ENCODE measurements at places on chromosomes 5 and 9.

GRCh38 chr5:139140591-139141071 is 57.5 kb downstream of the SIL1 start:
- DNase-seq, result no peak

- no peak for DNase-seq
Measured at GRCh38 chr5:138316355-138316754, 15.2 kb downstream of the CDC25C start.

DNA sequence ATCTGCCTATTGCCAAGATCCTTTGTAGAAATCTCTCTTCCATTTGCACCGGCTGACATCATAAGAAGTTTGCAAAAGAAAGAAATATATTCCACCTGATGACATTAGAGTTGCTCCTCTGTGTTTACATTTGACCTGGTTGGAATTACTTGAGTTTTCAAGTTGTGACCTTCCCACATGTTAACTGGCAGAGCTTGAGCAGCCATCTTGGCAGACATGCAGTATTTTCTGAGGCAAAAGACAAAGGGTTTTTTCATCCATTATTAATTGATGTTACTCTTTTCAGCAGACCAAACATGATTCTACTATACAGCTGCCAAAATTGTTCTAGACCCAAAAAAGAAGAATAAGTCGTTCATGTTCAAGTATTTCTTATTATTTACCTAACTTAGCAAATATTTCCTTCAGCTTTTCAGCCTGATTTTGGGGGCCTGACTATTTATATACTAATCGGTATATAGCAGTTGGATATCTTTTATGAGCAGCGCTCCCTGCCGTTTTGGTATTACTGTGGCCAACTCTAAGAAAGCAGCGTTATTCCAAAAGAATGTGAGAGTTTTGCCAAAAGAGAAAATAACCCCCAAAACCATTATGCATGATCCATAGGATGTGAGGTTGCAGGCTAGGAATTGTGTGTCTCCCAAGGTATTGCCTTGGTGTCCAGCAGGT is 212.9 kb downstream of the PBX3 start:
- DNase-seq, result no peak

GRCh38 chr9:106717686-106718085 is 145.3 kb upstream of the ZNF462 start:
- DNase-seq, result no peak

DNA sequence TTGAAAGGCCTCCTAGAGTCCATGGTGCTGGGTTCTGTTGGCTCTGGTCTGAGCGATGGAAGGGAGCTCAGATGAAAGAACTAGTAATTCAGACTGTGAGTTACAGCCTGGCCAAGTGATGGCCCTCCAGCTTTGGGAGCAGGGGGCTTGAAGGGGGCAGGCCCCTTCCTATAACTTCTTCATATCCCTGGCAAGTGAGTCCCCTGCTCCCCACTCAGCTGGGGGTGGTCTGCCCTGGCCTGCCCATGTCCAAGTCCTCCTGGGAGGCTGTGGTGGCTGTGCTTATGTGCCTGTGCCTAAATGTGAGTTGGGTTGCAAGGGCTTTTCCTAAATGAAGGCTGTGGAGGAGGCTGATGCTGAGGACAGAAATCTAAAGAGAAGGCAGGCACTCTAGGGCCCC is 80.1 kb downstream of the MACROH2A1 start:
- no peak for DNase-seq

GRCh38 chr5:9473624-9474023 is 72.3 kb downstream of the SEMA5A start:
- DNase-seq, result no peak

DNA sequence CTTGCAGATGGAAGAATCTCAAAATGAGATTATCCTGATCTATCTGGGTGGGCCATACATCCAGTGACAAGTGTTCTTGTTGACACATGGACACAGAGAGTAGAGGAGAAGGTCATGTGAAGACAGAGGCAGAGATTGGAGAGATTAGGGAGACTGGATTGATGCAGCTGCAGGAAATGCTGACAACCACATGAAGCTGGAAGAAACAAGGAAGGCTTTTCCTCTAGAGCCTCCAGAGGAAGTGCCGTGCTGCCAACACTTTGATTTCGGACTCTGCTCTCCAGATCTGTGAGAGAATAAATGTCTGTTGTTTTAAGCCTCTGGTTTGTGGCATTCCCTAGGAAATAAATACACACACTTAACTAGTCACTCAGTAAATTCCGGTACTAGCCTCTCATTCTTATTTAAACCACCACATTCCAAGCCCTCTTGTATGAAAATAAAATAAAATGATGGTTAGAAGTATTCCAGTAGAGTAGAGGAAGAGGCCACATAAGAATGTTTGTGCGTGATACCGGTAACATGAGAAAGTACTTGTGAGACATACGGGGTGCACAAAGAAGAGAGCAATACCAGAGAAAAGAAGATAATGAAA is 110.9 kb upstream of the DMAC1 start:
- DNase-seq, result no peak

DNA sequence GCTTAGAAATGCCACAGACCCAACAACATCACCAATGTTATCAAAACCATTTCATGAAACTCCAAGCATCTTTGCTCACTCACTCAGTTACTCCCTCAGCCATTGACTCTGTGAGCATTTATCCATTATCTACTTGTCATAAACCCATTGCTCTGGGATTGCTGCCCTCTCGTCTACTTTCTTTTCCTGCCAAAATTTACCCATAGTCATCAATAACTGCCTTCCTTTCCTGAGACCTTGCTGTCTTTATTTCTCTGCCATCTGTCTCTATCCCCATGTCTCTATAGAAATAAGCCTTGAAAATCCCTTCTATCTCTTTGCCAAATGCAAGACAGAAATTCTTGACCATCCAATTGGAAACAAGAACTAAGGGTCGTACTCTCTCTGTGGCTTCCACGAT is 26.4 kb upstream of the PUM3 start:
- DNase-seq, result no peak

DNA sequence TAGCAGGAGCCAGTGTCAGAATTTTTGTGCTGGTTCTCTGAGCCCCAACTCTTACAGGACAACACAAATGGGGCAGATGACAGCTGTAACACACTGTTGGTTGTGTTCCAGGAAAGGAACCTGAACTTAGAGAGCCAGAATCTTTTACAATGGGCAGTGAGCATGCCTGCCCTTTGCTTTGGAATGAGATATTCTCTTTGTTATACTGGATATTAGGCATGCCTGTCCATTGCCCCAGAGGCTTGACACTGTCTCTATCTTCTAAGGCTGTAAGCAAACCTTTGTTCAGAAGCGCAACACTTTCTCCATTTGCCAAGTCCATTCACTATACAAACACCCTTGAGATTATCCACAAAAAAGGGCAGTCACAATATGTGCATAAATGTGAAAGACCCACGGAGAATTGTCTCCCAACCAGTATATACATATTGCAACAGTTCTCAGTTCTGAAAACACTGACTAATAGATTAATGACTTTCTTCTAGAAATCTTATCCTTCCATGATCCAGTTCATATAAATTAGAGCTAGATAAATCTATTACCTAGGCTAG is 26.3 kb upstream of the CEP120 start:
- DNase-seq, result no peak

DNA sequence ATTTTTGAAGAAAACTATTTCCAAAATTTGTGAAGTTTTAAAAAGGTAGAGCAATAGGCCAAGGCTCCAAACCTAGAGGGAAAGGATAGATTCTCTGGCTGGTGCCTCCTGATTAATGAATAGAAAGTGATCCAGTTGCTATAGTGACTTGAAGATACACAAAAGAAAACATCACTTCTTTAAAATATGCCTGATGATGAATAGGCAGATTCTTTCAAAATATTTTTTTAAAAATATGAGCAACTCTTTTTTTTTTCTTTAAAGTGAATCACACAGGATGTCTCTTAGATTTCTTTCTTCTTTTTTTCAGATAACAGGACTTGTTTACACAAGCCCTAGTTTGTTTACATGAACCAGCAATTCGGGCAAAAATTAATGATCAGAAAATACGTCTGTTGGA is 124.4 kb downstream of the RFK start:
- no peak for DNase-seq

GRCh38 chr9:117777823-117778222 is 73.6 kb downstream of the TLR4 start:
- DNase-seq, result no peak

DNA sequence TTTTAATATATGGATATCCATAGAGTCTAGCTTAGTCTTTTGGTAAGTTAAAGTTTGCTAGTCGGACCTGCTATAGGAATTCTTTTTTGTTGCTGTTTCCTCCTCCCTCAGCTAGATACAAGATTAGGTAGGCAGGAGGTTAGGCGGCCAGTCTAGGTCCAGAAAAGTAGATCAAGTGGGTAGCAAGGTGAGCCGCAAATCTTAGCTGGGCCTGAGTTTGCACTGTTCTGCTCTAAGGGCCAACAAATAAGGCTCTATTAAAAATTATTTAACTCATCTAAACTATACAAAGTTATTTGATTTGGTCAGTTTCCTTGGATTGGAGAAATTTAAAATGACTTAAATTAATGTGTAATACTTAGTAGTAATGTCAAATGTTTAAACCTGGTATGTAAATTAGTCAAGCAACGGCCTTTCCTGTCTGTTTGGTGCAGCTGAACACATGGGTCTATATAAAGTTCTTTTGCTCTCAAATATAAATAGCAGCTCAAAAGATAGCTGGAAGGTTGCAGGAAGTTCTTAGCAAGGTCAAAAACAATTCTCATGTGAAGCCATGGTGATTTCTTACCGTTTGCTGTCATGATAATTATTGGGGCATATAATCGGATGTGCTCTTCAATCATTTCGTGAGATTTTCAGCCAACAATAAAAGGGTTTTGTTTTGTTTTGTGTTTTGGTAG is 72.0 kb downstream of the PRKACG start:
- DNase-seq, result no peak

DNA sequence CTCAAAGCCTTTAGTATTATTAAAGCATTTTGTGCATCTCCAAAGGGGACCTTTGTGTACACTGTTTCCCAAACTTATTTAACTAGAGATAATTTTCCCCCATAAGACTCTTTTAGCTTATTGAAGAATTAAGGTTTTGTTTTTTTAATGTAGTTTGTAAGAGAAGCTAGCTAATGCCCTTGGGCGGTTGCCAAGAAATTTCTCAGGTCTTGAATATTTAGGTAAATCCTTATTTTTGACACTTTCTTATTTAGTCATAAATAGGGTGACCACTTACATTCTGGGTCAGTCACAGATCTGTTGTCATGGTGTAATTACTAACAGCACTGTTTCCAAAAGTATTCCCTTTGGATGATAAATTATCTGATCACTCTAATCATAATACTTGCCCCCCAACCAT is 27.2 kb downstream of the TNFAIP8 start:
- DNase-seq, result no peak

GRCh38 chr9:6538666-6539071 is 106.9 kb downstream of the GLDC start:
- no peak for DNase-seq

DNA sequence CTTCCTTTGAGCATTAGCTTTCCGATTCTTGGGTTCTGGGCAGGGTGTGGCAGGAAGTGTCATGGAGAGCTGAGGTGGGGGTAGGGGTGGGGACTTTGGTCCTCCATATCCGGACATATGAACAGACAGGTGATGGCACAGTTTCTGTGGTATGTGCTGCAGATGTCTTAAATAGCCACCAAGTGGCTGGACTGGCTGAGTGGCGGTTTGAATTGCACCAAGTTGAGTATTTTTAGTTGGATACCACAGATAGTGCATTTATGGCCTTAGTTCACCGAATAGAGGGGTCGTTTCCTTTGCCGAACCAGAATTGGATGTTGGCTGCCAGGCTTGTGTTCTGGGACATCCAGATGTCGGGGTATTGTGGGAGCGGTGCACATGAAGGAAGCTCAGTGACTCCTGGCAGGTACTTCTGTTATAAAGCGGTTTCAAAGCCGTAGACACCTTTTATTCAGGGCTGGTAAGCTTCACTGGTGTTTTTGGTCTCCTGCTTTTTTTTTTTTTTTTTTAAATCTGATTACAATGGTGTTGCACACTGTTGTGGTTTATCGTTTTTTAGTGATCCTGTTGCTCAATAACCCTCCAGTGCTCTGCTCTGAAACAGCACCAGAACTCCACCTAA is 15.1 kb upstream of the TNFAIP8 start:
- DNase-seq, result no peak

DNA sequence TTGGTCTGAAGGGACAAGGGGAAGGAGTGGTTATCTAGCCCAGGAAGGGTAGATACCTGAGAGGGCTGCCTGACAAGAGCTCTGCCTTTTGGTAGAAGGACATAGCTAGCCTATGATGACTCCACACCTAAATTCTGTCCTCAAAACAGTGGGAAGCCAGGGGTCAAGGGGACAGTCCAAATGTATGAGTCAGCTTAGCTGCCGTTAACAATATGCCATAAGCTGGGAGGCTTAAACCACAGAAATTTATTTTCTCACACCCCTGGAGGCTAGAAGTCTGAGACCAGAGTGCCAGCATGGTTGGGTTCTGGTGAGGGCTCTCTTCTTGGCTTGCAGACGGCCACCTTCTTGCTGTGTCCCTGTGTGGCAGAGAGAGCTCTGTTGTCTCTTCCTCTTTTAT is 306.4 kb downstream of the NTRK2 start:
- no peak for DNase-seq

GRCh38 chr9:131396626-131397025 is 2.7 kb downstream of the PRRC2B start:
- no peak for DNase-seq

DNA sequence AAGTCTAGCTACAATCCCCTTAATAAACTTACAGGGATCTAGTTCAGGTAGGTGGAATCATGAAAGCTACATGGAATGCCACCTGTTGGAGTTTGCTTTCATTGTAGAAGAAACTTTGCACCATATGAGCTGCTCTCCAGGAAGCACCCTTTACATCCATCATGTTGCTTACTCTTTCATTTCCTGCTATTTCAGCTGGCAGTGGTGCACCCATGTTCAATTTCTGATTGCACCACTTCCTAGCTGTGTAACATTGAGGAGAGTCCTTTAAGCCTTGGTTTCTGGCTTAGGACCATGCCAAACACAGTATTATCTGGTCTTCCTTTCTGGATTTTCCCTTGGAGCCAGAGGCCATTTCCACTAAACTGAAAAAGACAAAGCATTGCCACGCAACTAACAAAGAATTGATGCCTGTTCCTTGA is 123.3 kb upstream of the SLC12A2 start:
- no peak for DNase-seq

DNA sequence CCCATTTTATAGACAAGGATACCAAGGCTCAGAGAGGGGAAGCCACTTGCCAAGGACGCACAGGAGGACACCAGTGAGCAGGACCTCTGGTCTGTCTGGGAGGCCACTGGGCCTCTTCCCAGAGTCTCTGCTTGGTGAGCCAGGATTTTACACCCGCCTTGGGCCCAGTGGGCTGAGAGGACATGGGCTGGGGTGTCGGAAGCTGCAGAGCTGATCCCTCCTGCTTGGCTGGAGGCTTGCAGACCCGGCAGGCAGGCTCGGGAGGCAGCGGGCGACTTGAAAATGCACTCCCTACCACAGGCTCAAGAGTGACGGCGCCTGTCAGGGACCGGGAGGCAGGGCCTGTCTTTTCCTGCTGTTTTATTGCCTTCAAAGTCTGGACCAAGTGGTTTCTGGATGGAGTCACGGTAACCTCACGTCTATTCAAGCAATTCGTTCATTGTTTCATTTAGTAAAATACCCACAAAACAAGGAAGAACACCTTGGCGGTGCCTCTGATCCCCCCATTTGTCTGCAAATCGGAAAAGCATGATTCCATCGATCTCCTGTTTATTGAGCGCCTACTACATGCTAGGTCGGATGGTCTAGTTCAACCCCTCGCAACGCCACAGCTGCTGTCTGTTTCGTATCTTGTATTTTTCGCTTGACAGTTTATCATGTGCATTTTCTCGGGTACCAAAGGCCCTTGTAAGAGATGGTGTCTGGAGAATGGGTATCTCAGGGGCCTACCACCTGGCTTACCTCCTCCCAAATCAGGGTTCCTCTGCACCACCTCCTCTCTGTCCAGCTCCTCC is 108.1 kb upstream of the IER5L start:
- no peak for DNase-seq
